ENCODE measurements at places on chromosomes 11 and 22.

GRCh38 chr22:19823902-19824211, 30.8 kb downstream of the GNB1L start:
- no peak for DNase-seq

GRCh38 chr11:2686360-2687222, 13.2 kb downstream of the KCNQ1OT1 start:
- no peak for DNase-seq

GRCh38 chr11:75571625-75572024, 9.6 kb downstream of the SERPINH1 start:
- no peak for DNase-seq

- DNase-seq: no peak
Measured at GRCh38 chr22:48892578-48893287, 934.9 kb downstream of the BRD1 start.

GRCh38 chr11:113533425-113533698, 58.2 kb upstream of the DRD2 start:
- DNase-seq: no peak

DNA sequence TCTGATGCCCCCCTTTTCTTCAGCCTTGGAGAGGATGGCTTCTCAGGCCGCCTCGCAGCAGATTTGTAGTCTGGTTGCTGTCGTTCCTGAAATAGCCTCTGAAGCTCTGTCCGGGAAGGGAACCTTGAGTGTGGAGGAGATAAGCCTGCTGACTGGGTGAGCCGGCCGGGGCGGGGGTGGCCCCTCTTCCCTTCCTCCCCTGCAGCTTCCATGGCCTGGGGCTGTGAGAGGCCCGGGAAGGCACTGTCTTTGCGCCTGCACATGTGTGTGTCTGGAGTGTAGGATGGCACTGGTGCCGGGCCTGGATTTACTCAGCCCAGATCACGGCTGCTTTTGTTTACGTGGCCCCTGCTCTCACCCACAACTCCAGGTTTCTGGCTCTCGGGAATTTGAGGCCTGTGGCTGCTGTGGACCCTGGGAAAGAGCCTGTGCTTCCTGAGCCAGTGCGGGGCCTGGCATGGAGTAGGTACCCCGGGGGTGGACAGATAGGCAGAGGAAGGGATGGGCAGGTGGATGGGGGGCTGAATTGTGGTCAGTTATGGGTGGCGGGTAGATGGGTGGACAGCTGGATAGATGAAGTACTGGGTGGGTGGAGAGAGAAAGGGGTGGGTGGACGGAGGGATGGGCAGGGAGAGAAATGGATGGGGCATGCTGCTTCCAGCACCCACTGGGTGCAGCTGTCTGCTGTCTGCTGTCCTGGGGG, 16.6 kb downstream of the KCNQ1 start:
- DNase-seq: no peak

- no peak for DNase-seq
Measured at GRCh38 chr11:66072081-66072480, 2.0 kb downstream of the PACS1 start.

DNA sequence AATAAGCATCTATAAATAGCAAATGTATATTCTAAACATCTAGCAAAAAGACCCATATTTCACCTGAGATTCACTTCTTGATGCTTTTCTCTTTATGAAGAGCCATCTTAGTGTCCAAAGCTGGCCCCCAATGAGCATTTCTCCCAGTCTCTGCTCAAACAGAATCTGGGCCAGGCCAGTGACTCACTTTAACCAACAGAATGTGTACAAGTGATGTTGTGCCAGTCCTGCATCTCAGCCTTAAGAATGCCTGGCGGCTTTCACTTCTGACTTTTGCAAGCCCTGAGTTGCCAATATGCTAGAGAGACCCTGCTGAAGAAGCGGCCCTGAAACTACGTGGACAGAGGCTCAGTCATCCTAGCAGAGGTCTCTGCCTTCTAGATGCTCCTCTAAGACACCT, 6.9 kb upstream of the COPB1 start:
- no peak for DNase-seq

- no peak for DNase-seq
Measured at GRCh38 chr11:14518820-14519219, 1.4 kb downstream of the PSMA1 start.

DNA sequence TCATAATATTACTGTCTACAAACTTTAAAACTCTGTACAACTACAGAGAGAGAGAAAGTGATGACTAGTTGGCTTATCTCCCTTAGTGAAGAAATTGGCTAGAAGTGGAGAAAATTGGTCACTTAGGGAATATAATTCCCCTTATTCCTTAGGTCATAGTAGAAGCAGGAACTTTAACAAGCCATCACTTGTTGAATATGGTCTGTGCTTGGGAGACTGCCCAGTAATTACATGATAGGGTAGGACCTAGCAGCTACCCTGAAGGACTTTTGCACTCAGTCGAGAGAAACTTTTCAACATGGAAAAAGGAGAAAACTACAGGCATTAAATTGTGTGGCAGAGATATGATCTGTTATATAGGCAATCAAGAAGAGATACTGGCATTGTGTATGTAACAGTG, 576.5 kb upstream of the CCDC90B start:
- DNase-seq: no peak

- DNase-seq: no peak
Measured at GRCh38 chr22:22578702-22579424, 19.8 kb upstream of the PRAME start.

- no peak for DNase-seq
Measured at GRCh38 chr11:62152245-62153086, 28.7 kb downstream of the INCENP start.
